Vagina (tissue), 2 donors: ENCODE measurements at places on chromosomes 1 and 21. TPM values are rescaled to one million over a fixed set of nuclear protein-coding genes. Genes with fewer than 3 reads are reported as not detected.

GRCh38 chr1:155127105-155127966 is at the start of gene EFNA1:
Gene EFNA1, plus strand, starts transcription at chr1:155127876. Its CDS starts 102 bp downstream, at chr1:155127978.
- DNase-seq, result peak; percentile 87

DNA sequence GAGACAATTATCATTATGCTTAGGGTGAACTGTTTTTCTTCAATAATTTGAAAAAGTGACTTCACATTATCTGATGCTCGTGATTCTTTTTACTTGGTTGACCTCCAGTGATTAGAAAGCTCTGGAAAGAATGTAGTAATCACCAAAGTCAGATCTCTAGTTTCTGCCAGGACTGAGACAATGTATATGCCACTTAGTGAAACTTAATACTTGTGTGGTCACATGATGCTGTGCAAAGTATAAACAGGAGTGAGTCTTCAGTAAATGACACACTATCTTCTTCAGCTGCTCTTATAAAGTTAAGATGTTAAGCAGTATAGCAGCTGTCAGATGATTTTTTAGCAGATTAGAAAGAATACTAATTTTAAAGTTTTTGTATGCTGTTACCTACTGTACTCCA is 17.2 kb downstream of the VCAM1 start:
- no peak for DNase-seq

- no peak for DNase-seq
Measured at GRCh38 chr1:80170811-80171485, 1164.4 kb upstream of the ADGRL4 start.

- DNase-seq, result no peak
Measured at GRCh38 chr1:194341587-194341986, 1155.2 kb upstream of the B3GALT2 start.

GRCh38 chr1:112444269-112444668 is 48.3 kb downstream of the CTTNBP2NL start:
- no peak for DNase-seq

DNA sequence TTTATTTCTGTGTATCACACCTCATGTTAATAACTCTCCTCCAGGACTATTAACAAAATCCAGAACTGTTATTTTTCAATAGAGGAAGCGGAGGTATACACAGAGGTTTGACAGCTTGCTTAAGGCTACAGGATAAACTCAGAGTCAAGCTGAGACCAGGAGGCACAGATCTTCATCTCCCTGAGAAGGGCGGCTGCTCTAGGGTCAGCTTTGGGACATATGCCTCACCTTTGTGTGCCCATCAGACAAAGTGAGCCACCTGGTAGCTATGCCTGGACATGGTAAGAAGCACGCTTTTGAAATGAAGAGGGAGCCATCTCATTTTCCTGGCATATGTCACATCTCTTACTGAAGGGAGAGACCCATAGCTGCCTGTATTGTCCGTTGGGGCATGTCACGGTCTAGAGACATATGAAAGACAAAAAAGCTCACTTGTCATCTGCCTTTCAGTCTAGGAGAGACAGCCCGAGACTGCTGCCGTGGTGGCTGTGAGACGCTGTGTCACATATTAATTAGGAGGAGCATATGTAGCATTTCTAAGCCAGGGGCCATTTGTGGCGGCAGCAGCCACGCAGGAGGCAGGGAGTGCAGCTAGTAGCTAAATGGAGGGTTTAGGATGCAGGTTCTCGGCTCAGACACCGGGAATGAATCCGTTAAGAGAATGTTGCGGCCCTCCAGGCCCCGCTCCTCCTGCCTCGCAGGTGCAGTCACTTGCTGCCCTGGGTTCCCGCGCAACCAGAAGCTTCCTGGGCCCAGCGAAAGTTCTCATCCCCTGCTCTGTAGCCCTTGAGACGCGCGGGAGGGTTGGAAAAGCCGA is 161.3 kb upstream of the C1orf21 start:
- peak; percentile 64 for DNase-seq

DNA sequence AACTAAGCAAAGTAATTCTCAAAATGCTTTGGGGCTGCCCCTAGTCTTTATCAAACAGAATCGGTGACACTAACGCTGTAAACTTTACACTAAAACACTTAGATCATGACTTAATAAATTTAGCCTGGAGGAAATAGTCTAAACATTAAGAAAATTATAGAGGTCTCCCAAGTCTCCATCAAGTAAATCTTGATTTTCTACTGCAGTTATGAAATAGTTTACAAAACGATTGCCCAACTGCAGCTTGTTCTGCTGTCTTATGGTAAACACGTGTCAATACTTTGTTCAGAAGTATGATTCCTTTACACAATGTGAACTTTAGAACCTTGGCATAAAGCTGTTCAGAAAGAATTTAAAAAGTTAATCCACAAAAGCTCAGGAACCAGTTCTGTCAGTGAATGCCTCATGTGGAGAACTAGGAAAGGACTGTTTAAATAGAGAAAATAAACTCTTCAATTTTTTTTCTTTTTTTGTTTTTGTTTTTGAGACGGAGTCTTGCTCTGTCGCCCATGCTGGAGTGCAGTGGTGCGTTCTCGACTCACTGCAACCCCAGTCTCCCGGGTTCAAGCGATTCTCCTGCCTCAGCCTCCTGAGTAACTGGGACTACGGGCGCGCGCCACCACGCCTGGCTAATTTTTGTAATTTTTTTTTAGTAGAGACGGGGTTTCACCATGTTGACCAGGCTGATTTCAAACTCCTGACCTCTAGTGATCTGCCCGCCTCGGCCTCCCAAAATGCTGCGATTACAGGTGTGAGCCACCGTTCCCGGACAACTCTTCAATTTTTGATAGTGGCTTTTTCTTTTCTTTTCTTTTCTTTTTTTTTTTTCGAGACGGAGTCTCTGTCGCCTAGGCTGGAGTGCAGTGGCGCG is 1.6 kb downstream of the DDI2 start:
- no peak for DNase-seq

GPR37L1 gene
- total RNA-seq, result 0.25 TPM

PROK1 gene
- 7.4 TPM for total RNA-seq

RIPPLY3 gene
- not detected for total RNA-seq

PDC gene
- total RNA-seq, result not detected
